ENCODE measurements at places on chromosomes 7 and 10. TPM values are rescaled to one million over a fixed set of nuclear protein-coding genes. Genes with fewer than 3 reads are reported as not detected.

The TUBAL3 gene
- not detected for total RNA-seq

DNA sequence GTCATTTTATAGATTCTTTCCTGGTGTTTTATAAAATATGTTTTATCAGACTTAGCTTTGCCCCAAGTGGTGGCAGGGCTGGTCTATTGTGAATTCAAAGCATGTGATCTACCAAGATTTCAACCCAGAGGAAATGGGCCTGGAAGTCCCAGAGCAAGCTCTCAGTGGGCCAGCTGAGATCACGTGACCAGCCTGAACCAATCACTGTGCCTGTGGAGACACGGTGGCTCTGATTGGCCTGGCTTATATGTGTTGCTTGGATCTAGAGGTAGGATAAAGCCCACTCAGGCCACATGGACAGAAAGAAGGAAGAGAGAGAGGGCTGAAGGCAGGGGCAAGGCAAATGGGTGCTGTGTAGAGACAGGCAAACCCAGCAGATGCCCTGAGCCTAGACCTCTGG, 65.5 kb upstream of the GATA3 start:
- DNase-seq: no peak

The SLC26A5 gene
- not detected for total RNA-seq

DNA sequence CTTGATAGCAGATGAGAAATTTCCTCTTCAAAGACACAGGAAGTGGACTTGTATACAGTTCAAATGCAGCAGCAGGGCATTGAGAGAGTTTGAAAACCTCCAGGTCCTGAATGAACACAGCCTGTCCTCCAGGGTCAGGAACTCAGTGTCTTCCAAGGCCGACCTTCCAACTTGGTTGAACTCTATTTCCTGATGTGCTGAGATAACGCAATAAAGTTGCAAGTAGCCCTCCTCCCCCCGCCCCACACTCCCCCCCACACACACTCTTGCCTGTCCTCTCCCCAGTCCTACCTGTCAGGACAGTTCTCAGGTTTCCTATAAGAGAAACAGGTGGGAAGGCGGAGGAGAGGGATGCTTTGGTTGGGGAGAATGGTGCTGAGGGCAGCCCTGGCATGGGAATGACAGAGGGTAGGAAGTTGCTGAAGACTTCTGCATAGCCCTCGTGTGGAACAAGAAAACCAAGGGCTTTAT, 90.0 kb downstream of the CCDC71L start:
- no peak for DNase-seq

DNA sequence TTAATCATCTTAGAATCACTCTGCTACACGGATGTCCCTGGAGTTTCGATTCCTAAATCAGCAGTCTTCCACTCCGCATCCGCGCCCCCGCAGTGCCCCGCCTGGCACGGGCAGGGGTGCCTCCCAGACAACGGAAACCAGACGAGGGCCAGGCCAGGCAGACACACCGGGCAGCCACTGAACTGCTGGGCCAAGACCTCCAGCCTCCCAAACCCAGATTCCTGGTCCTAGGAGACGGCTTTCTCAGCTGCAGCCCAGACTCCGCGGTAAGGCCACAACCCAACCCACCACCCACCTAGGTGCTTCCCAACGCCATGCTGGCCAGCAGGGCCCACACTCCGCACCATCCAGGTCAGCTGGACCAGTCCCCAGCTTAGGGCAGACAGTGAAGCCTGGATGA, 33.2 kb downstream of the MAD1L1 start:
- DNase-seq: no peak

GRCh38 chr7:79624336-79624735, 170.9 kb upstream of the MAGI2 start:
- no peak for DNase-seq

- DNase-seq: no peak
Observed at GRCh38 chr10:1347962-1348772, 292.0 kb downstream of the WDR37 start.

- DNase-seq: no peak
Observed at GRCh38 chr10:109203646-109204353, 719.5 kb downstream of the XPNPEP1 start.

DNA sequence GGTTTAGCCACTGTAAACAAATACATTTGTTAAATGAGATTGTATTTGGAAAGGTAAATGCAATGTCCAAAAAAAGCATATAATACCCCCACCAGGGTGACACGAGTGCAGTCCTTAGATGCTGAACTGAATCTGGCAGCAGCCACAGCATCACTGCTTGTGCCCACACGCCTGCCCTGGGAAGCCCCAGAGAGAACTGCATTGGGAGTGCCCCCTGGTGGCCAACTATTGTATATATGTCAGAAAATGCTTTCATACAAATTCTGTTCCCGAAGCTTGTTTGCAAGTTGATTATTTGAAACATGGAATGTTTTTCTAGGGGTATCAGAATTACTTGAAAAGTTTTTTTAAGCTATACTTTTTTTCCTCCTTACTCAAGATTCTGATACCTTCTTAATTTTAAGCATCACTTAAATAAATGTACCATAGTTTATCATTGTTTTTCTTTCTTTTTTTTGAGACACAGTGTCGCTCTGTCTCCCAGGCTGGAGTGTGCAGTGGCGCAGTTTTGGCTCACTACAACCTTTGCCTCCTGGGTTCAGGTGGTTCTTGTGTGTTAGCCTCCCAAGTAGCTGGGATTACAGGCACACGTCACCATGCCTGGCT, 50.1 kb downstream of the LANCL2 start:
- DNase-seq: peak; percentile 71

Data from uterus (tissue), 4 donors.